ENCODE measurements at places on chromosomes 7 and 10.

DNA sequence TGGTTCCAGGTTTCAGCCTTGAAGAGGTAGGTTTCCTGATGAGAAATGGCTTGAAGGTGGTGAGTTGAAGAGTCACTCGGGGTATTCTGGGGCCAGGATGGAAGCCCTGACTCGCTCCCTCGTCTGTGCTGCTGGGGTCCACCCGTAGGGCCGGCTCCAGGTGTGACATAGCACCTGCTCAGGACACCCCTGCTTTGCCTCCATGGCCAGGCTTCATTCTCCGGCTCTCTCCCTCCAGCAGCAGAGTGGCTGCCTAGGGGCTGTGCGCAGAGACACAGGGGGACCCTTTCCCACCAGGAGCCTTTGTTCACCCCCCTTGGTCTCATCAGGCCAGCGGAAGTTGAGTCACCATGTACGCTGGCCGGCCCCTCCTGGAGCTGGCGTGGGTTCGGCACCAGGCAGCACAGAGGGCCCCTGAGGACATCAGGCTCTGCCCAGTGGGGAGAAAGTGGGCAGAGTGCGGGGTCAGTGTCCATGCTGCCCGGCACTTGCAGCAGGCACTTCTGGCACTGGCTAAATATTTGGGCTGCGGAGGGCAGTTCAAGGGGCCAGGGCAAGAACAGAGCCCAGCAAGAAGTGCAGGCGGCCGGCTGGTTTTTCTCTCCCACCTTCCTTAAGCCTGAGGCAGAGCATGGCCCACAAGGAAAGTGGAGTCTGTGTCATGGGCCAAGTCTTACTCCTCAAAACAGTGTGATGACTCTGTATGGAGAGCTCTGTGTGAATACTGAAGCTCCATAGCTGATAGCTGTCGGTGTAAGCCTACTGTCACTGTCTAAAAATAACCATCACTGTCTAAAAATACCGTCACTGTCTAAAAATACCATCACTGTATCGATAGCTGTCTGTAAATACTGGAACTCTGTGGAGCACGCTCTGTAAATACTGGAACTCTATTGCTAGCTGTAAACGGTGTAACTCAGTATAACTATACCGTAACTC is 3.7 kb upstream of the PRKAR1B start:
- DNase-seq = no peak

DNA sequence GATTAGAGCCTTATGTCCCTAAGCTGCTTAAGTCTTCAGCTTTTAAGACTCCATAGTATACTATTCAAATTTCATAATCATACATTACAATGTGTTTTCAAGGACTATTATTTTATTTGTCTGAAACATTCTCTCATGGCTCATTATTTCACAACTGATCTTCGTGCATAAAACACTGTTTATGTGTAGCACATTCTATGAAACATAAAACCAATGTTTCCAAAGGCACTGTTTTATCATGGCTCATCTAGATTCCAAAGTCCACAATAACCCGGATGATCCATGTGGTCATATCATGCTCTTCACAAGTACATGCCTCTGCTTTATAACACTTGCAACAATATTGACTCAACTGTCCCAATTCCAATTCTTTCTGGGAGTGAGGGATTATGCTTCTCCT is 806.1 kb downstream of the TNS3 start:
- no peak for DNase-seq

GRCh38 chr10:127149501-127150081 is 46.8 kb downstream of the INSYN2A start:
- peak; percentile 33 for DNase-seq

- no peak for DNase-seq
These were observed 193.8 kb downstream of the IMMP2L start for GRCh38 chr7:111368381-111369065.
